ENCODE measurements at places on chromosomes 5 and 9.

- no peak for DNase-seq
Measured at GRCh38 chr9:22446589-22446949, at the start of gene DMRTA1. Gene DMRTA1, plus strand, starts transcription at chr9:22446824. Its CDS starts 242 bp downstream, at chr9:22447066.

DNA sequence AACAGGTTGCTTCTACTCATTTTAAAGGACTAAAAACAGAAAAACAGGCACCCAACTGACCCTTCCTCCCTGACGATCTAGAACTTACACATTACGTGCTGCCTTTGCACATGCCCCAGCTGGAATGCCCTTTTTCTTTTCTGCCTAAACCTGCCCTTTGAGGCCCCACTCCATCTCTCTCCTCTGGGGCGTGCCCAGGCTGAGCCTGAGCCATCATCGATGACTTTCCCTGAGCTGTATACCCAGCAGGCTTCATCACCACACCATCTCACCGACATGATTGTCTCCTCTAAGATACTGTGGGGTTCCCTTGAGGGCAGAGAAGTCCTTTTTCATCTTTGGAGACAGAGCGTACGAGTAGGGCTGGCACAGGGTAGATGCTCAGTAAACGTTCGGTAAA, 24.1 kb upstream of the GABBR2 start:
- DNase-seq = no peak

GRCh38 chr5:170757182-170757601, 26.3 kb upstream of the GABRP start:
- no peak for DNase-seq

GRCh38 chr5:50535393-50535792, 94.3 kb upstream of the EMB start:
- no peak for DNase-seq

GRCh38 chr5:84821924-84822323, 437.2 kb upstream of the EDIL3 start:
- no peak for DNase-seq

DNA sequence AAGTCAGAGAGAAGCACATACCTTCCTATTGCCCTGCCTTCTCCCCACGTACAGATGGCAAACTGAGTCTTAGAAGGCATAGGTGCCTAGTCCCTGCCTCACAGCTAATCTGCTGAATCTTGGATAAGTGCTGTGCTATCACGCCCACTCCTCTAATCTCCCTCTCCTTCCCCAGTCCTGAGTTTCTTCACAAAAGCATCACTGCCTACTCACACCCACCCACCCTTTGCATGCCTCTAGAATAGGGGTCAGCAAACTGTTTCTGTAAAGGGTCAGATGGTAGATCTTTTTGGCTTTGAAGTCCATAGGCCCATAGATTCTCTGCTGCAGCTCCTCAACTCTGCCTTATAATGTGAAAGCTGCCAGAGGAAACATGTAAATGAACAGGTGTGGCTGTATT, 23.2 kb upstream of the JADE2 start:
- DNase-seq = no peak

- DNase-seq = no peak
Measured at GRCh38 chr5:173971681-173972345, 17.2 kb upstream of the C5orf47 start.

GRCh38 chr9:100092066-100092465, 6.7 kb downstream of the ERP44 start:
- no peak for DNase-seq

DNA sequence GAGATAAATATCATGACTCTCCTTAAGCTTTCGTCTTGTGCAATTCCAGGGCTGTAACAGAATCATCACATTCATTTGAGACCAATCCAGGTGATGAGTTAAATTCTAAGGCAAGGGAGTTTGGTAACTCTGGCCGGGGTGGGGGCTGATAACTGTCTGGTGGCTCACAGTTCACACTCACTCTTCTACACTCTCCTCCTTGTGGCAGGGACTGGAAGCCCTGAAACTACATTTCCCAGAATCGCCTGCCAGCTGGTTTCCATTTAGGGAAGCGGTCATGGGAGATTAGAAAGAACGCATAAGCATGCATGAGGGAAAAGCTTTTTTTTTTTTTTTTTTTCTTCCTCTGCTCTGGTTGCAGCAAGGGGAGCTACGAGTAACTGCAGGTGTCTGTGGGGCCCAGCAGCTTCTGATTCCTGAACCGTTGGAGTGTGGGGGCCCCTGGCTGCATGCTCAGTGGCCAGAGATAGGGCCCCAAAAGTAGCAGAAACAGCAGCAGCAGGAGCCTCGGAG, 154.8 kb upstream of the TBC1D2 start:
- DNase-seq = peak; percentile 91

DNA sequence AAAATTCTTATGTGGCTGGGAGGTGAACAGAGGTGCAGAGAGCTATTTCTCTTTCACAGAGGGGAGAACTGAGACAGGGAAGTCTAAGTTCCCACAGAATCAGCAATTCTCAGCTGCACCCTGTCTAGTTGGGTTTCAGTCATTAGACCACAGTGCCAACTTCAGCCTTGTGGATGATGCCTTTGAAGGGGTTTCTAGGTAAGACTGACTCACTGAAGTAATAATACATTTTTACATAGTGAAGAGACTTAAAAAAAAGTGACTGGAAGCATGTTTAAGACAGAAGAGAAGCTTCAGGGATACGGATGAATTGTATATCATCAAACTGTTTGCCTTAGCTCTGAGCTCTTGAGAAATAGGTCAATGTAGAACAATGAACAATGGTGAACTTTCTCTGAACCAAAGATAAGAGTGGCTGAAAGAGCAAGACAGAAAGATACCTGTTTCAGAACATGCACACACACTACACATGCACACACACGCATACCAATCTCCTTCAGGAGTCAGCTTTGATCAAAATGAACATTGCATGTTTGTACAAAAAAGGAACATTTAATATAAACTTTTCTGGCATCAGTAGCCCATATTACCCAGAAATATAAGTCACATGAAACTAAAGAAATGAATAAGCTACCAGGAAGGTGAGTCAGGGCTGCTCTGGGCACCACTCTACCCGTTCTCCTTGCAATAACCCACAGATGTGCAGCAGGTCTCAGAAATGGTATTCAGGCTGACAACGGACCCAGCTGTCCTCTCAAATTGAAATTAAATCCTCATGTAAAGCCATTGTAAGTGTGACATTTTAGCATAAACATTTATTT, 12.6 kb upstream of the FYB1 start:
- no peak for DNase-seq

- no peak for DNase-seq
Measured at GRCh38 chr5:14929293-14930065, 57.9 kb upstream of the ANKH start.

DNA sequence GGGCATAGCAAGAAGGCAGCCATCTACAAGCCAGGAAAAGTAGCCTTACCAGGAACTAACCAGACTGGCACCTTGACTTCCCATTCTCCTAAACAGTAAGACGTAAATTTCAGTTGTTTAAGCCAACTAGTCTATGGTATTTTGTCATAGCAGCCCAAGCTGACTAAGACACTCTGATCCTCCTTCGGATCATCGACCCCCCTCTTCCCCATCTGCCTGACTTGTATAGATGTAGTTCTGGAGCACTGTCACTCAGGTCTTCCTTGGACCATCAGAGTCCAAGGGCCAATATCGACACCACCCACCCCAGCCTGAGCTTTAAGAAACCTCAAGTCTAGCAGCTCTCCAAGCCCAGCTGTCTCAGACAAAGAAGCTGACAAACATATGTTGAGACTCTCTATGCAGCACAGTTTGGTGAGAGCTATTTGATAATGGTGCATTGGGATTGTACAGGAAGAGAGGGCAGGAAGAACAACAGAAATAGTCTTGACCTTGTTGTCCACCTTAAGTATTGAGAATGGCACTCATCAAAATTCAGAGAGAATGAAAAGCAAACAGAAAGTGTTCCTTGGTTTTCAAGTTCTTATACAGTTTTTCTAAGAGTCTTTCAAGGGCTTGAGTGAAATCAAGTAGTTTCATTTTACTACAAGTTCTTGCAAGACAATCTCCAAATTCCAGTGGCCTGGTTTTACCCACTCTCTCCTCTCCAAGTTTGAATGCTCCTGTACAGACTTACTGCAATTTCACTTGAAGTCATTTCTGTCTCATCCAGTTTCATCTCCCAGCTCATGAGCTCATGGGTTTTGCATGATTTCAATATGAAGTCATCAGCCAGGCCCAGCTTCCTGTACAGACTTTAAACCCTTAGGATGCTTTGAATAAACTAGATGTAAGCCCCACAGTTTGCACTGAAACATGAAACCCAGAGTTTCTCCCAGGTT, 122.3 kb upstream of the RAI14 start:
- DNase-seq = peak; percentile 73

DNA sequence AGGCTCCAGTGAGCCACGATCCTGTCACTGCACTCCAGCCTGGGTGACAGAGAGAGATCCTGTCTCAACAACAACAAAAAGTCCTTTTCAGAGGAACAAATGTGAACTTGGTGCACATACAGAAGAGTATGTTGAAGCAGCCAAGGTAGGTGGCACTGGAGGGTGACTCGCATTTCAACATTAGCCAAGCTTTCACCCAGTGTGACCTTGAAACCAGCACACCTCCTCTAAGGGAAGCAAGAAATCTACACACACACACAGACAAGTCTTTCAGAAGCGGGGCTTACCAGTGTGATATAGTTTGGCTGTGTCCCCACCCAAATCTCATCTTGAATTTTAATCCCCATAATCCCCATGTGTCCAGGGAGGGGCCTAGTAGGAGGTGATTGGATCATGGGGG, 225.2 kb downstream of the SEMA5A start:
- no peak for DNase-seq

- DNase-seq = no peak
Measured at GRCh38 chr9:117757561-117758190, 53.5 kb downstream of the TLR4 start.

DNA sequence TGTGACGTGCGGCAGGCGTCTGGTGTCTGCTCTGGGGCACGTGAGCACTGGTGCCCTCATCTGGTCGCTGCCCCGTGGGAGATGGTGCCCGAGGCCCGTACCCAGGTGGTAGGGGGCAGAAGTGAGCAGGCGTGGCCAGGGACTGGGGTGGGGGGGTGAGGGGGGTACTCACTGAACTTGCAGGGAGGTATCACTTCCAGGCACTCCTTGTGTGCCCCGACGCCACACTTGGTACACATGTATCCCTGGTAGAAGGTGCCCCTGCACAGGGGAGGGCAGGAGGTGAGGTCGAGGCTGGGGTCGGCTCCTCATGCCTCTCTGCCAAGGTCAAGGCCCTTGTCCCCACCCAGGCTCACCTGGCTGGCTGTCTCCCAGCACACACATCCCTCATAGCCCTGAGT, 45.2 kb upstream of the SARDH start:
- DNase-seq = no peak

- no peak for DNase-seq
Measured at GRCh38 chr9:33840381-33840780, 23.4 kb downstream of the UBE2R2 start.

DNA sequence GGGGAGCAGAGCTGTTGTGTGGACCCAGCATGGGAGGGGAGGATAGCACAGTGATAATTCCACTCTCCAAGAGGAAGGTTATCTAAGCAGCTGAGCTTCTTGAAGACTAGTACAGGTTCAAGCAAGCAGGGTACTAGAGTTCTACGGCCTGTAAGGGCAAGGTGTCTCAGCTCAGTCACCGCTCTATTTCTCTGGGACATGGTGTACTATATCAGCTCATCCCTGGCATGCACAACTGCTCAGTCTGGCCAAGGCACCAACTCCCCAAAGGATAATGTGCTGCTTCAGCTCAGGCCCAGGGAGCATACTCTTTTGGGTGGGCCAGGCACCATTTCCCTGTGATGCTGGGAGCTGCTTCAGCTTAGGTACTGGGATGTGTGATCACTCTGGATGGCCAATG, 69.8 kb downstream of the RNF130 start:
- no peak for DNase-seq

- no peak for DNase-seq
Measured at GRCh38 chr5:179376701-179377420, 31.6 kb upstream of the ADAMTS2 start.

- no peak for DNase-seq
Measured at GRCh38 chr5:176458904-176459561, 10.8 kb downstream of the FAF2 start.

DNA sequence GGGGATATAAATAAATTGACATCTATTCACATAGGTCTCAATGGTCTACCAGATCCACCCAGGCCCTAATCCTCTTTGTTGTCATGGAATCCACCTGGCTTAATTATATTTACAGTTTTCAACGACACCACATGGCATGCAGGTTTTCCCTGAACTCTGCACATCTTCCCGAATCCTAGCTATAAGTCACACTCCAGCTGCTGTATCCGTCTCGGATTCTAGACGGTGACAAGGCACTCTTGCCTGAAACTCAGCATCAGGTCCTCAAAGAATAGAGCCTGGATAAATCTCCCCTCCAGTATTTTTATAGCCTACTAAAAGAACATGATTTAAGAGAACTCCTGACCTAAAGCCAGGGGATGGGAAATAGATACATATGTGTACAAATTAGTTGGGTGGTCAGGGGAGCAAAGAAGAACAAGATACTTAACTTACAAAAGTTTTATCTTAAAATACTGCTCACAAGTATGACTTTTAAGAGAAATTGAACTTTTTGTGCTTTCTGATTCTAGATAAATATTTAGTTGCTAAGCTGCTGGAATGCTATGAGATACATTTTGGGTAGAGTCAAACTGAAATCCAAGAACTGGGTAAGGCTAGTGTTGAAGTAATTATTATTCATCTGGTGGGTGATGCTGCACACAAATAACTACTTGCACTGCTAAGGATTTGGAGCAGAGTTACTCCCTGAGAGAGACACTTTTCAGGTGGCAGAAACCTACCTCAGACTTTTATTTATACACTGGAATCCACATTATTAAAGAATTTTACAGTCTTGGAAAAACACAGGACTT, 187.3 kb downstream of the EFNA5 start:
- no peak for DNase-seq

DNA sequence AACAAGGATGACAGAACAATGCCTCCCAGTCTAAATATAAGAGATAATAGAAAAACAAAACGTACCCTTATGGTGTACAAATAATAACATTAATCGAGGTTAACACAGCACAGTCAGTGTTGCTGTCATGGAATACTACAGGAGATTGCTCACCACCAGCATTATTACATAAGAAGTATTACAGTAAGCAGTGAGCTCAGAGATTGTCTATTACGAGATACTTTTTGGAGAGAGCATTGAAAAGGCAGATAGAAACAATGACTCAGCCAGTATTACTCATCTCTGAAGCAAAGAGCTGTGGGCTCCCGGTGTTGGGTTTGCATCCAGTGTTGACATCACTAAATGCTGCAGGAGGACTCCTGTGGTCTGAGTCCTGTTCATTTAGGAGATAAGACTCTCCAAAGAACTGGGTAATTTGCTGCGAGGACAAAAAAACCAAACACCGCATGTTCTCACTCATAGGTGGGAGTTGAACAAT, 191.9 kb upstream of the SEMA6A start:
- DNase-seq = no peak

- no peak for DNase-seq
Measured at GRCh38 chr9:91147079-91147708, 214.5 kb downstream of the AUH start.

- no peak for DNase-seq
Measured at GRCh38 chr9:136399176-136400037, 563 bp downstream of the SNAPC4 start.

- no peak for DNase-seq
Measured at GRCh38 chr9:136769710-136770191, 5.4 kb upstream of the LCN15 start.

Data from GM04503 (cell line).